ENCODE measurements at places on chromosomes 6 and 20. TPM values are rescaled to one million over a fixed set of nuclear protein-coding genes. Genes with fewer than 3 reads are reported as not detected.

Gene LGSN
- total RNA-seq, result not detected

Gene WFDC2
- total RNA-seq, result 159 TPM

Gene SSTR4
- not detected for total RNA-seq

Gene SAMD3
- total RNA-seq, result not detected

Gene CDH26
- 0.68 TPM for total RNA-seq

Gene SLC17A2
- total RNA-seq, result not detected

Gene ADGRF5
- 40.0 TPM for total RNA-seq

Gene MYMX
- not detected for total RNA-seq

Gene ZC2HC1B
- not detected for total RNA-seq

Gene LY6G6C
- 1.2 TPM for total RNA-seq

Gene APOBEC2
- total RNA-seq, result not detected

Gene C6orf15
- total RNA-seq, result 21.6 TPM

Gene BMP2
- total RNA-seq, result not detected

Gene IRF4
- not detected for total RNA-seq

Gene JPH2
- 41.1 TPM for total RNA-seq

Gene GPX5
- not detected for total RNA-seq

Gene PGC
- total RNA-seq, result not detected

Gene FAM209B
- not detected for total RNA-seq

Gene CTCFL
- total RNA-seq, result not detected

Gene RAMACL
- total RNA-seq, result 0.52 TPM

Gene C6orf163
- total RNA-seq, result 2.0 TPM

Gene PTGIS
- total RNA-seq, result 30.3 TPM

Gene SYNDIG1
- total RNA-seq, result 0.35 TPM

Gene GABRR1
- not detected for total RNA-seq

Gene ALDH5A1
- total RNA-seq, result 19.1 TPM

Gene RIMS4
- total RNA-seq, result 0.13 TPM

Gene SLCO4A1
- total RNA-seq, result 19.3 TPM

Gene BRD2
- total RNA-seq, result 157 TPM

Gene ADGRB3
- not detected for total RNA-seq

Gene OTOR
- total RNA-seq, result not detected

Gene ZNF391
- 4.7 TPM for total RNA-seq

Gene PSORS1C2
- total RNA-seq, result not detected

Gene FILIP1
- 0.15 TPM for total RNA-seq

Gene BTNL2
- total RNA-seq, result not detected

Gene ADAT2
- 5.5 TPM for total RNA-seq

Gene GTSF1L
- total RNA-seq, result not detected
